ENCODE measurements at places on chromosomes 1 and 21.
A peak's percentile ranks its signal among the peaks of the same experiment; 100 is the strongest.

DNA sequence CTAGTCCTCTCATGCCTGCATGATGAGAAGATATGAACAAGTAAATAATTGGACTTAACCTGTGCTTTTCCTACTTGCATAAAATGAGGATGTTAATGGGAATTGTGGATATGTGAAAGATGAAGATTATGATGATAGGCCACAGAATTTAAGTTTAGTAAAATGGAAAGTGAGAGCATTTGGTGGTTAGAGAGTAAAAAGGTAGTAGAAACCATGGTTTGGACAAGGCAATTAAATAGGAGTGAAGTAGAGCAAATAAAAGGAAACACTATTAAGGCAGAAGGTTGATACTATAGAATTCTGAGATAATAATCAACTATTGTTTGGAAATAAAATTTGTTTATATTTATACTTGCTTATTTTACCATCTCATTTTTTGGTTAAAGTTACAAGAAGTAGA lies 1162.5 kb downstream of the MRPL39 start:
- no peak for DNase-seq

- peak; percentile 89 for DNase-seq
Measured at GRCh38 chr1:229270547-229271447, at the start of gene RAB4A. Gene RAB4A, plus strand, starts transcription at chr1:229271111. Its CDS starts 229 bp downstream, at chr1:229271340.

- no peak for DNase-seq
Measured at GRCh38 chr1:57671750-57672149, 247.9 kb upstream of the DAB1 start.

DNA sequence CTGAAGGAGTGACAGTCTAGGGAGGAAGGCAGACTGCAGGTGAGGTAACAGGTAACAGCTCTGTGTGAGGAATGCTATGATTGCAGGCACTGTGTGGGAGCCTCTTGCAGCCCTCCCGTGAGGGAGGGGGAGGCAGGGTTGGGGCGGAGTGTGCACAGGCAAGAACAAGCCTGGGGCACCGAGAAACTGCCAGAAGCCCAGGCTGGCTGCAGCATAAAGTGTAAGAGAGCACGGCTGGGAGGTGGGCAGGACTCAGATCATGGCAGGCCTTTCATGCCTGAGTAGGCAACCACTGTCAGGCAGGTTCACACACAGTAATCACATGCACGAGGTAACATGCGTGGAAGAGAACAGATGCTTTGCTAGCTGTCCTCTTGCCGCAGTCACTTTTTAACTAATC lies 11.3 kb upstream of the RHEX start:
- peak; percentile 94 for DNase-seq

- peak; percentile 37 for DNase-seq
Measured at GRCh38 chr1:153428073-153428638, 11.8 kb downstream of the S100A7A start.

- peak; percentile 24 for DNase-seq
Measured at GRCh38 chr1:25504706-25505595, 38.5 kb upstream of the LDLRAP1 start.

Measured in islet precursor cell (in vitro differentiated cells).